ENCODE measurements at places on chromosomes 2 and 18.

GRCh38 chr18:70499218-70499691, 210.4 kb downstream of the SOCS6 start:
- no peak for DNase-seq

DNA sequence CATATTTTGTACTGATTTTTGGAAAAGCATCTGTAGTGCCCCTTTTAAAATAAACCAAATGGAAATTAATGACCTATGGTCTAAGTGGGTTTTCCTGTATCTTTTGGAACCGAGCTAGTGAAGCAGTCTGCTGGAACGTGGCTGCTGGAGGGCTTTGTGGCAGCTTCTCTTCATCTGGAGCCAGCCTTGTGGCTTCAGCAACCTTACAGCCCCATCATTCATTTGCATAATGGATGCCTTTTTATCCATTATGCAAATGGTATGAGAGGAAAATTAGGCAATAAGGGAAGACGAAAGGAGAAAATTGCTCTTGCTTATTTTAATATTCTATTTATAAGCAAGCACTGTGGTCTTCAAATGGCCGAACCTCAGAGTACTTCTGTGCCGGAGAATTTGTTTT, 421.0 kb downstream of the PARD3B start:
- no peak for DNase-seq

DNA sequence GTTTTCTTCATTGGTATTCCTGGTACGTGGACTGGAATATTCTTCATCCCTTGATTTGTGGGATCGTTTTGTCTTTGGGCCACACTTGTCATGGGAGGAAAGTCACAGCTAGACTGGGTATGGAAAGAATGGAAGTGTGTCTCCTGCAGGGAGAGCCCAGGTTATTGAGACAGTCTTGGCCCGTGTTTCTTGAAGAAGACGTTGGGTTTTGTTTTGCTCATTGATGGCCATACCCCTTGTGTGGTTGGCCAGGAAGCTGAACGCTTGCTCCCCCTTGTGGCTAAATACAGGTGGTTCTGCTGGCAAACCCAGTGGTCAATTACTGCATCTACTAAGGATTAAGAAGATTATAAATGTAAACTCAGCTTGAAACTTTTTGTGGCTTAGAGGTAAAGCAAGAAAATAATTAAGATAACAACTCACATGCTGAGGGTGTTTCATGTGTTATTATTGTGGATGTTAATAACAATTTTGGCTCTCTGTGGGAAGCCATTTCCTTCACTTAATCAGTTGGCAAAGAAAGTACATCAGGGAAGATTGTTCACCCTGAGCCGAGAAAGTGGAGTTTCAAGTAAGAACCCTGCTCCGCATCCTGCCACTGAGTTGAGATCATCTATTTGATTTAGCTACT, 91.8 kb downstream of the NEDD4L start:
- peak; percentile 76 for DNase-seq

DNA sequence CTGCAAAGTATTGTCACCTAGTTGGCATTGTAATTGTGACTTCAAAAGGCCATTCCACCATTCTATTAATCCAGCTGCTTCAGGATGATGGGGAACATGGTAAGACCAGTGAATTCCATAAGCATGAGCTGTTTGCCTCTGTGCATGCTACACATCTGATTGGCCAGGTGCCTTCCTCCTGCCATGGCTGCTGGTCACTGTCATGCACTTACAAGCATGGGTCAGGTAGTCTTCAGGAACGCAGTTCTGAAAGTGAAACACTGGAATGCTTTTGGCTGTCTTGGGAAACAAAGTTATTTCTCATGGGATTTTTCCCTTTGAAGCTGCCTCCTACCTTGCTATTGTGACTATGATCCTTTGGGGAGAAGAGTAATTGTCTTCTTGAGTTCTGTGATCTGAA, 267.6 kb downstream of the GBX2 start:
- peak; percentile 17 for DNase-seq

DNA sequence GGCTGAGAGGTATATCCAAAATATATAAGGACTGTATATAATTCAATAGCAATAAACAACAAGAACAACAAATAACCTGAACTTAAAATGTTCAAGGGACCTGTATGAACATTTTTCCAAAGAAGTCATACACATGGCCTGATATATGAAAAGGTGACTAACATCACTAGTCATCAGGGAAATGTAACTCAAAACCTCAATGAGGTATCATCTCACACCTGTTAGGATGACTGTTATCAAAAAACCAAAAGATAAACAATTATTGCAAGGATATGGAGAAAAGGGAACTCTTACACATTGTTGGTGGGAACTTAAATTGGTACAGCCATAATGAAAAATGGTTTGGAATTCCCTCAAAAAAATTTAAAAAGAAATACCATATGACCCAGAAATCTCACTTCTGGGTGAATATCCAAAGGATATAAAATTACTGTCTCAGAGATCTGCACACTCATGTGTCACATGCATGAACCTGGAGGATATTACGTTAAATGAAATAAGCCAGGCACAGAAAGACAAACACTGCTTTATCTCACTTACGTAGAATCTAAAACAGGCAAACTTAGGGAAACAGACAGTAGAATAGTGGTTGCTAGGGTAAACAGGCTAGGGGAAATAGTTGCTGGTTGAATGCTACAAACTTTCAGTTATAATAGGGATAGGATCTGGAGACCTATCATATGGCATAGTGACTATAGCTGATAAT, 334.5 kb upstream of the MMADHC start:
- no peak for DNase-seq

GRCh38 chr2:65349863-65350262, 82.5 kb downstream of the SPRED2 start:
- no peak for DNase-seq

DNA sequence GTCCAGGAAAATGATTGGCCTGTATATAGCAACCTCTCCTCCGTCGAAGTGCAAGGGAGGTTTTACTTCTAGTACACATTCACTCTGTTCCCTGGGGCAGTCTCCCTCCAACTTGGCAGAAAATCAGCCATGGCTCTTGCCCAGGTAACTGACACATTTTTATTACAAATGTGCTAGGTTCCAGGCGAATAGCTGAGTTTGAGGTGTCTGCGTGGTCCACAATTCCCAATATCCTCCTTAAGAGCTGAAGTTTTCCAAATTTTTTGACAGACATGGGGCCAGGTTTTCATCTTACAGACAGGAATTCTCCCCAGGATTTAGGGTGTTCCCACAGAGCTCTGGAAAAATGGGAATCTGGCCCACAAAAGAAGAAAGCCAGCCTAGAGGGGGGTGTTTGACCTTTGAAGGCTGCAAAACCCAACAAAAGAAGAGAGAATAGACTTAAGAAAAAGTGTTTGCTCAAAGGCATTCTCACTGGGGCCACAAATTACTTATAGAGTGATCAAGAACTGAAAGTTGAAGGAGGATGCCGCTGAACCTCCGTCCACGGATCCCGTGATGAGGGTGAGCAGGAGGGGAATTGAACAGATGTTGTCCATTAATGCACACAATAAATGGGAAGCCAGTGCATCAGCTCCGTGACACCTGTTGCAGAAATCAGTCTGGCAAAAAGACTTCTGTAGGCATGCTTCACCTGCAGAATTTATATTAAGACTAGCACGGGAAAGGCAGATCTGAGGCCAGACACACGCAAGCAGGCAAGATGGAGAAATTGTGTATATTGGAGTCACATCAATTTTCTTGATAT, 242.3 kb upstream of the COPS8 start:
- no peak for DNase-seq

- DNase-seq = no peak
Observed at GRCh38 chr18:75115514-75115913, 93.4 kb downstream of the PTGR3 start.

GRCh38 chr2:189409131-189409530, 32.1 kb upstream of the WDR75 start:
- DNase-seq = no peak

DNA sequence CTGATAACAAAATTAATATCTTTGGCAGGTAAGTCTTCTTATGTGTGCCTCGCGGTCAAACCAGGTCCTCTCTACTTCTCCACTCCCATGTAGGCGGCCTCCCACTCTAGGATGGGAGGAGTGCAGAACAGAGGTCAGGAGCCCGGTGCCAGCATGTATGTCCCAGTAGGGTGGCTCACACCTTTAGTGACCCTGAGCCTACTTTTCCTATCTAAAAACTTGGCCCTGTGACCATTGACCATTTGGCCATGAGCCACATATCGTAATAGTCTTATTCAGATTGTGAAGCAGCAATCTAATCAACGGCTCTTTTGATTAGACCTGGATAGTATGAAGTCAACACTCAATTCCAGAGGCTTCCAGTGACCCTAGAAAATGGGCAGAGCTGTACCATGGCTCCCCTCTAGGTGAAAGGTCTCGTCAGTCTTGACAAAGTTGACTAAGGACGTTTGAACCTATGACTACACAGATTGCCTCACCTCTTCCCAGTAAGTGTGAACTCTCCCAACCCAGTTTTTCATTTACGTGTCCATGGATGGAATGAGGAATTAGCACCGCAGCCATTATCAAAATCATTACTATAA, 17.1 kb upstream of the FABP1 start:
- no peak for DNase-seq

DNA sequence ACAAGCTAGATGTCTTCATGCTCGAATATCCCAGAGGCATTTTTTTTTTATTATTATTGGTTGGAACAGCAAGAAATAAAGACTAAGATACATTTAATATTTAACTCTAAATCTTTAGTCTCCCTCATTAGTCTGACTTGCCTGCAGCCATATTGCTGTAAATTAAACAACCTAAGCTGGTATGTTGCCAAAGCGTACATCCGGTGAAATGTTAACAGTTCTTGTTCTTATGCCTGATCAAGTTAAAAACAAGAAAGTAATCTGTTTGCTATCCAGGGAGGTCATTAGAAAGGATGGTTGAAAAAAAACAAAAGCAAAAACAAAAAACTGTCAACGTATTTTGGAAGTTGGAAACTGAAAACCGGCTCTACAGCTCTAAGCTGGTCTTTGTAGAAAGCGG, 125.9 kb upstream of the NABP1 start:
- no peak for DNase-seq

- no peak for DNase-seq
Observed at GRCh38 chr2:162581959-162582798, 238.2 kb downstream of the GCA start.

DNA sequence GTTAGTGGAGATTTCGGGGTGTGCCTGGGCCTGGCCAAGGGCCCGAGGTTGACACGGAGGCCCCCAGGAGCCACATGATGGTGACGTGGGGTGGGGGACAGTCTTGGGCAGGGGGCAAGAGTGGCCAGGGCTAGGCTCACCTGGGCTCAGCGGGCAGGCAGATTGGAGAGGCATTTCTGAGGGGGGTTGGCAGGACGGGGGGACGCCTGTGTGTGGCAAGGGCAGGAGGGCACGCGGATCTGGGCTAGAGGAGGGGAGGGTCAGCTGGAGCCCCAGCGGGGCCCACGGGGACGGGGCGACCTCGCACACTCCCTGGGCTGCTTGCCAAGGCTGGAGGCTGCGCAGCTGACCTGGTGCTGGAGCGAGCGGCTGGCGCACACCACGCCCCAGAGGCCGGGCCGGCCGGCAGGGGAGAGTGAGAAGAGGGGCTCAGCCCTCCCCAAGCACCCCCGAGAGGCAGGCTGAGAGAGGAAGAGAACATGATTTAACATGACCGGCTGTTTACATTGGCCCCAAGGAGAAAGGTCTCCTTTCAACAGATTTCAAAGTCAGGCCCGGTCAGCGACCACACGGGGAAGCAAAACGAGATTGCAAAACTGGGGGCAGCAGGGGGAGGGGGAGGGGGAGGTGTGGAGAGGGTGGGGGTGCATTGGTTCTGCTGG, 38.0 kb upstream of the SNED1 start:
- DNase-seq = peak; percentile 66
